ENCODE measurements at places on chromosomes 2 and 18.

- no peak for DNase-seq
Measured at GRCh38 chr2:233593201-233593600, 24.2 kb upstream of the UGT1A8 start.

GRCh38 chr2:175195012-175195411 lies 13.5 kb upstream of the ATP5MC3 start:
- DNase-seq: no peak

- DNase-seq: no peak
Measured at GRCh38 chr2:1806254-1806653, 61.9 kb upstream of the PXDN start.

GRCh38 chr18:2508155-2508554 lies 63.1 kb downstream of the METTL4 start:
- DNase-seq: no peak

DNA sequence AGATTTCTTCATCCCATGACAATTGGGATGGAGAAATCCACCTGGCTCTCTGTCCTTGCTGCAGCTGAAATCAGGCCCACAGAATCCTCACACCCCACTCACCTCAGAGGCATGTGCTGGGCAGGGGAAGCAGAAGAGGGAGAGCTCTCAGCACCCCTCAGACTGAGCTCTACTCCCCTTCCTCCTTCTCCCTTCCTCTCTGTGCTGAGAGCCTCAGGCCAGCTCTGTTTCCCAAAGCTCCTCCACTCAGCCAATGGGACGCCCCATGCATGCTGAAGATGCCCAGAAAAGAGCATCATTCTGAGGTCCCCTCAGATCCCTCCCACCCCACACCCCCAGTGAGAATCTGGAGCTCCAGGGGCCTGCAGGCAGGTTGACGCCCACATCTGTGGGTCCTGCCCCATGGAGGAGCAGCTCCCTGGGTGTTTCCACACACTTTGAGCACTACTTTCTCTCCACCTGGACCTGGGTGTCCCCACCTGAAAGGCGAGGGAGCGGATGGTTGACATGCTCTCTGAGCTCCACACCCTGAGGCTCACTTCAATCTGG lies 637.7 kb upstream of the ID2 start:
- no peak for DNase-seq

- DNase-seq: no peak
Measured at GRCh38 chr18:45034179-45034578, 353.5 kb downstream of the SETBP1 start.

GRCh38 chr2:158921599-158922408 lies 46.6 kb upstream of the TANC1 start:
- no peak for DNase-seq

GRCh38 chr2:170771421-170771937 lies 1.3 kb downstream of the ERICH2 start:
- no peak for DNase-seq

- peak; percentile 26 for DNase-seq
Measured at GRCh38 chr2:148812306-148812705, 62.7 kb upstream of the KIF5C start.

DNA sequence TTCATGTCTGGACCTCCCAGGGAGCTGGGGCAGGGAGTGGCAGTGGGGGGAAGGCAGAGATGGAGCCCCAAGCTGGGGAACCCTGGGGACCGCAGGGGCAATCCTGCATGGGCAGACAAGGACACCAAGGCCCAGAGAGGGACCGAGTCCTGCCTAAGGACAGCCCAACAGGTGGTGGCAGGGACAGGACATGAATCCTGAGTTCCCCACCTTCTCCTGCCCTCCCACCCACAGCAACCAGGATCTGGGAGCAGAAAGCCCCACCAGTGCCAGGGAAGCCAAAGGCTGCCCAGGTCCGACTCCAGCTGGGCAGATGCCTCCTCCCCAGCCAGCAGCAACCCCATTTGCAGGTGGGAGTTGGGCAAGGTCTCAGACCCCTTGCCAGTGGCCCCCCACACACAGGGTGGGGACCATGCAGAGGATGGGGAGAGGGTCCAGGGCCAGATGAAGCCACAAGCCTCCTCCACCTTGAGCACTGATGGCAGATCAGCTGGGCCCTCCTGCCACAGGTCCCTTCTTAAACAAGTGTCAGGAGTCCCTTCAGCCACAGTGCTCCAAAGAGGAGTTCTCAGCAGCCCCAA lies 6.3 kb downstream of the ADRA2B start:
- peak; percentile 9 for DNase-seq

DNA sequence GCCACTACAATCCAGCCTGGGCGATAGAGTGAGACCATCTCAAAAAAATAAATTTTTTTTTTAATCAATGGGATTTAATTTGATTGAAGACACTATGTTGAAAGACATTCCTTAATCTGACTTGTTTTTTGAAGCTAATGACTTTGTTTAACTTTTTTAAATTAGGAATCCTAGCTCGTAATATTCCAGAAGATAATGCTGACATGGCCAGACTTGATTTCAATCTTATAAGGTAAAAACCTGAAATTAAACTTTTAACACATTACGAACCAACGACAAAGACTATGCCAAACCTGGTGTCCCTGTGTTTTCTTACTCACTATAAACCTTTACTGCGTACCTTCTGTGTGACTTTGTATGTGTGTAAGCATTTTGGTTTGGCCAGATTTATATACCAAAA lies 7.6 kb downstream of the ATIC start:
- no peak for DNase-seq

GRCh38 chr2:174635776-174636404 lies 38.3 kb upstream of the WIPF1 start:
- DNase-seq: no peak

GRCh38 chr2:101722864-101723263 lies 25.4 kb downstream of the MAP4K4 start:
- DNase-seq: no peak

DNA sequence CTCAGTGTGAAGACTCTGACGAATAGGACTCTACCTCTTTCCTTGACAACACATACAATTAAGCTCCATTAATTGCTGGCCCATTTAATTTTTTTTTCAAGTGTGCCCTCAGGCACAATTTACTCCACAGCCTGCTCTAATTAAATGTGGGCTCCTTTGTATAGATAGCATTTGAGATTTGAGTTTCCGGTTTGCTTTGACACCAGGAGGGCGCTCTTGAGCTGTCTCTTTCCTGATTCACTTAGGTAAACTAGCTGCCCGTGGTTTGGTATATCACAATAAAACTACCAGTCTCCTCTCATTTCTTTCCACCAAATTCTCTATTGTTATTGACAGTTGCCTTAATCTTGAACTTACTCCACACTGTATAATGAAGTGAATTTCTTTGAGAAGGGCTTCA lies 666.0 kb downstream of the DSC3 start:
- DNase-seq: no peak

- no peak for DNase-seq
Measured at GRCh38 chr2:207660994-207661393, 35.8 kb upstream of the METTL21A start.

GRCh38 chr18:27794181-27794926 lies 382.6 kb downstream of the CDH2 start:
- no peak for DNase-seq

Measured in left colon (tissue), 2 donors.